Kasumi-1 (cell line): ENCODE measurements at places on chromosomes 12 and 14.

DNA sequence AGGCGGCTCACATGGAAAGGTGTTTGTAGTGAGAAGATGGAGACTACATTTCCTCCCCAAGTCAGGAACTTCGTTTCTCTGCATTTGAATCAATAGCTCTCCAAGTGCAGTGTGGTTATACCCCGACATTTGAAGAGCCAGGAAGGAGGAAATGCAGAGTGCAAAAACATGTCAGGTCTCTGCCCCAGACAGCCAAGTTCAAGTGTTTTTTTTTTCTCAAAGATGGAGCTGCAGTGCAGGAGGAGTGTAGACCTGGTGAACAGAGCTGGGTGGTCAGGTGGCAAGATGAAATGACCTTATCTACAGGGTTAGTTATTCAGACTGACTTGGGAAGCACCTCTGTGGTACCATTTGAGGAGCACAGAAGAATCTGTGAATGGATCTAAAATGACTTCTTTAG is 21.3 kb downstream of the MLXIP start:
- no peak for DNase-seq

GRCh38 chr12:77031745-77032144 is 33.6 kb downstream of the E2F7 start:
- DNase-seq = no peak

- no peak for DNase-seq
Observed at GRCh38 chr12:130162745-130163460, 639 bp downstream of the FZD10 start.

DNA sequence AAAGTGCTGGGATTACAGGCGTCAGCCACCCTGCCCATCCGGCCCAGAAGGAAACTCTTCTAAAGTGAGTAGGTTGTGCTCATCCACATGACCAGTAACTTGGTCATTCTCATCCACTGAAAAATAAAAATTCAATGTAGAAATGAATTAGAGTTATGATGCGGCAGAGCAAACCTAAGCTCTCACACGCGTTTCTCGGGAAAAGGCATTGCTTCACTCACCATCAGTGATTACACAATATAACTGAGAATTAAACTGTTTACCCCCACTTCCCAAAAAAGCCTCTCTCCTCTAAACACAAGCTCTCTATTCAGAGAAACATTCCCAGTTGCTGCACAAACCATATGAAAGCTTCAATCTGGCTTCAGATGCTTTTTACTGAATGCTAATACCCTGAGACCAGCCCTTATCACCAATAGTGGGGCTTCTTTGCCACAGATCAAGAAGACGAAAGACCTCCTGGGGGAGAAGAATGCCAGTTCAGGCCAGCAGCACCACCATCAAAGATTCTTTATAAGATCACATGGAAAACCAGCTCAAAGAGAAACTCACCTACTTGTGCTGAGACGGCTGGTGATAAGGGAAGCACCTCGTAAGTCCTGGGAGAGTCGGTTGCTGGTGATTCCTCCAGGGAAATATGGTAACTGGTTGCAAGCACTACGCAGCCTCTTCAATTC is 121.5 kb upstream of the SFSWAP start:
- no peak for DNase-seq

- DNase-seq = peak; percentile 51
Observed at GRCh38 chr12:94157981-94158411, 9.6 kb downstream of the PLXNC1 start.

GRCh38 chr12:64059685-64060084 is 162.4 kb downstream of the KICS2 start:
- DNase-seq = no peak

DNA sequence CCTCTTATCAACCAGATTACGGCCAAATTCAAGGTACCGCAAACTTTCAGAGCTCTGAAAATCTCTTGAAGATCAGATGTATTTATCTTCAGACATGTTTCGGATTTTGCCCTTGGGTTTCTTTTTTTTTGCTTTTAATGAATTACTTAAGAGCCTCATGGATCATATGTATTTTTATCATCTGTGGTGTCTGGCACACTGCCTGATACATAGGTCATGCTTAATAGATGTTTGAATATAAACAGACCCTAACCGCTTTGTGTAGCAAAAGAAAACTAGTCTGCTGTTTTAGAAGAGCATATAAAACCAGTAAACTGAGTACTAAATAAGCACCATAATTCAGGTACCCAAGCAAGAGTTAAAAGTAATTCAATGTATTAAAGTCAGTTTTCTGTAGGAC is 20.1 kb upstream of the TBK1 start:
- DNase-seq = no peak

DNA sequence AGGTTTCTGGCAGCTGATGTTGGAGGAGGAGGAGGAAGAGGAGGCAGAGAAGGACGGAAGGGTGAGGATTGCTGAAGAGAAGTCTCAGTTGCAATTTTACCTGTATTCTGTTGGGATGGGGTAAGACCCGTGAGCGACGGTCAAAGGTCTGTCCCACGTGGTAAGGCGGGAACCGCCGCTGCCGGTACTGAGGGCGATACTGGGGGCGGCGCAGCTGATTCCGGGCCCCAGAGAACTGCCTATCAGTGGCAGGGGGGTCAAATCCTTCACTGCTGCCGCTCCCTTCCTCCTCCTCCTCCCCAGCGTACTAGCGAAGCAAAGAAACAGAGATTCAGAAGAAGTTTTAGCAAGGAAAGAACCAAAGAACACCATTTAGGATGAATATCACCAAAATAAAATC is 13.3 kb downstream of the YBX3 start:
- no peak for DNase-seq

DNA sequence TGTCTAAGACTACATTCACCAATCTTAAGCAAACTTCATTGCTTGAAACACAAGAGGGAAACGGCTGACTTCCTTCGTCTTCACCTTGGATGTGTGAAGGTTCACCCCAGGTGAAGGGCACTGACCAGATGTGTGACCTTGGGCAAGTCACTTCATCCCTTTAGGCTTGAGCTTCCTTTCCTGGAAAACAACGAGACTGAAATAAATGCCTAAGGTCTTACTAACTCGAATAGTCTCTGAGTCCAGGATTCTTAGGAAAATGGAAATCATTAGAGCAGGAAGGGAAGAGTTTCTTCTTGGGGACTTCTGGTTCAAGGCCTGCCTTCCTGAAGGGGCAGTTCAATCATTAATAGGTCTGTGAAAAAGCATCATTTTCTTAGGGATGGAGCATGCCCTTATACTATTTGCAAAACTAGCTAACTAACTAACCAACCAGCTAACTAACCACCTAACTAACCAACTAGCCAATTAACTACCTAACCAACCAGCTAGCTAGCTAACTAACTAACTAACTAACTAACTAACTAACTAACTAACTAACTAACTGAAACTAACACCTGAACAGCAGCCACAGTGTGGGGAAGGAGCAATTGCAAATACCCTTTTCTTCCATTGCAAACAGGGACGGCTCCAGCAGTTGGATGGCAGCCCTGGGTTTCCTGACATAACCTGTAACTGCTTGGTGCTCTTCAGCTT is 31.5 kb upstream of the EMP1 start:
- no peak for DNase-seq

- no peak for DNase-seq
Observed at GRCh38 chr12:27828196-27828595, 48.2 kb upstream of the MANSC4 start.

DNA sequence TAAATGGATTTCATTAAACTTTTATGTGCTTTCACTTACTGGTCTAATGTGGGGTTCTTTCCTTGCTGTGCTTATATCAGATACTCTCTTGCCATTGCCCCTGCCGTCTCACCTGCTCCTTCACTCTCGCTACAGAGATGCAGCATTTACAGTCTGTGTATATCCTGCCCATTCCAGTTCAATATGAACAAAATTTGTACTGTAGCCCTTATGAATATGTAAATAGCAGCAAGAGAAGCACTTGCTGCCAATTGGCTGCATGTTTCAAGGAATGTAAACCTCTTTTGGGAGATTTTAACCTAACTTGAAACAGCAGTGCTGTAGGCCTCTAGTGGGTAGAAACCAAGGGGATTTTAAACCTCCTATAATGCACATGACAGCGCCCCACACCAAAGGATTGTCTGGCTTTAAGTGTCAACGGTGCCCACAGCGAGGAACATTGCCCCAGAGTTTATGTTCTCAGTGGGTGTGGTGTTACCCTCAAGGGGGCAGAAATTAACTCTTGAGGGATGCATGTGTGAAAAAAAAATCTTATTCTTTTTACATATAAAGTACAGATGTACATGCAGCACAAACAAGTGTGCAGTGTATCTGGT is 19.1 kb downstream of the PCNX1 start:
- no peak for DNase-seq

- DNase-seq = no peak
Observed at GRCh38 chr14:59376686-59377085, 88.5 kb downstream of the GPR135 start.

GRCh38 chr12:95303476-95303875 is 85.9 kb downstream of the VEZT start:
- DNase-seq = no peak

DNA sequence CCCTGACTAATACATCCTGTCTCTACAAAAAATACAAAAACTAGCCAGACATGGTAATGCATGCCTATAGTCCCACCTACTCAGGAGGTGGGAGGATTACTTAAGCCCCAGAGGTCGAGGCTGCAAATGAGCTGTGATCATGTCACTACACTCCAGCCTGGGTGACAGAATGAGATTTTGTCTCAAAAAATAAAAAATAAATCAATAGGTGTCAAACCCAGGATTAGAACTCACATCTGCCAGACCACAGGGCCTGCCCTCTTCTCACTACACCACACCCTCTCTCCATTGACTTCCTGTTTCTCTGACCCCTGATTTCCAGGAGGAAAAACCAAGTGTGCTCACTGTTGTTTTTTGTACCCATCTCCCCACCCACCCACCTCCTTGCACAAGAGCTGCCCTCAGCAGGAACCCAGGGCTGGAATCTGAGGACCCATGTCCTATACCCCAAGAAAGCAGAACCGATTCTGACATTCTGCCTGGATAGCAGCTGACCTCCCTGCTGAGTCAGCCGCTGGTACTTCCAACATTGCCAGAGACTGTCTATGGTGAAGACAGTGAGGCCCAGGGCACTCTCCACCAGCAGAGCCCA is 6.2 kb downstream of the CMKLR1 start:
- no peak for DNase-seq

- no peak for DNase-seq
Observed at GRCh38 chr12:44224399-44225148, 388.7 kb downstream of the TMEM117 start.

- no peak for DNase-seq
Observed at GRCh38 chr14:52154992-52155650, 86.3 kb upstream of the NID2 start.

DNA sequence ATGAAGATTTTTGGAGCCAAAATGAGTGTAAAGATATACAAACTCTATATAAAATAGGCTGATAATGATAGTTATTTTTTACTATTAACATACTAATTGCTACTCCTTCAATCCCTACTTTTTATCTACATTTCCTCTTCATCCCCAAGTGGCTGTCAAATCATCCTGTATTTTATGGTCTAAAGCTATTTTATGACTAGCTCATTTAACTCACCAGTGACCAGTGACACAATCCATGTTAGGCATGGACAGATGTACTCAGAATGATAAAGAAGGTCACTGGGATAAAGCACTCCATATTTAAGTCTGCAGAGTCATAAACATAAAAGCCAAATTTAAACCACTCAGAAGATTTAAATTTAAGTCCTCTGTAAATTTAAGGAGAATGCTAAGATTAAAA is 183.0 kb downstream of the MED13L start:
- no peak for DNase-seq

DNA sequence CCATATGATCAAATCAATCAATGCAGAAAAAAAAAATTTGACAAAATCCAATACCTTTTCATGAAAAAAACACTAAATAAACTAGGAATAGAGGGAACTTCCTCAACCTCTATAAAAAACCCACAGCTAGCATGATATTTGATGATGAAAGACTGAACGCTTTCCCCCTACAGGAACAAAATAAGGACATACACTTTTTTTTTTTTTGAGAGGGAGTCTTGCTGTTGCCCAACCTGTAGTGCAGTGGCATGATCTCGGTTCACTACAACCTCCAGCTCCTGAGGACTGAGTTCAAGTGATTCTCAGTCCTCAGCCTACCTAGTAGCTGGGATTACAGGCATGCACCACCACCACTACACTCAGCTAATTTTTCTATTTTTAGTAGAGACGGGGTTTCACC is 17.9 kb upstream of the CAMKK2 start:
- DNase-seq = peak; percentile 55

DNA sequence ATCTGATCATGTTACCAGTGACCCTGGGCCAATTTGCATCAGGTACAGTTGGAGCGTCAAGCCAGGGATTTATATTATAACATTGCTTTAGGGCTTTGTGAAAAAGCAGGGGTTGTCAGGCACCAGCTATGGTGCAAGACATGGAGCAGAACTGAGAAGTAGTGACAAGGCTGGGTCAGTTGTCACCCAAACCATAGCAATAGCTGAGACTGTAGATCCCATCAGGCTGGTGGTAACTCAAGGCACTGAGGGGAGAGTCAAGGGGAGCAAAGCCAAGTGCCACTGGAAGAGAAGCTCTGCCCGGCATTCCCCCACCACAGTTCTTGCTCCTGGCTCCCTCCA is 16.9 kb downstream of the BCL2L14 start:
- DNase-seq = no peak

DNA sequence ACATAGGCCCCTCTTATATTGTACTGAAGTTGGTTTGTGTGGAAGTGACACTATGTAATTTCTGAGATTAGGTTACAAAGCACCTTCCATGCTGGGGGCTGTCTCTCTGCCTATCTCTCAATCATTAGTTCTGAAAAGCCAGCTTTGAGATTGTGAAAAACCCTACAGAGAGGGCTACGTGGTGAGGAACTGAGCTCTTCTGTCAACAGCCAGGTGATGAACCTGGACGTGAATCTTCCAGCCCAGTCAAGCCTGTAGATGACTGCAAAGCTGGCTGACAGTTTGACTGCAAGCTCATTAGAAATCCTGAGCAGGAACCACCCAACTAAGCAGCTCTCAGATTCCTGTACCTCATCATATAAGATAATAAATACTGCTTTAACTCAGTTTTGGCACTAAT is 36.3 kb upstream of the BBS10 start:
- DNase-seq = no peak

- DNase-seq = peak; percentile 11
Observed at GRCh38 chr12:117121441-117121840, 22.2 kb upstream of the TESC start.

DNA sequence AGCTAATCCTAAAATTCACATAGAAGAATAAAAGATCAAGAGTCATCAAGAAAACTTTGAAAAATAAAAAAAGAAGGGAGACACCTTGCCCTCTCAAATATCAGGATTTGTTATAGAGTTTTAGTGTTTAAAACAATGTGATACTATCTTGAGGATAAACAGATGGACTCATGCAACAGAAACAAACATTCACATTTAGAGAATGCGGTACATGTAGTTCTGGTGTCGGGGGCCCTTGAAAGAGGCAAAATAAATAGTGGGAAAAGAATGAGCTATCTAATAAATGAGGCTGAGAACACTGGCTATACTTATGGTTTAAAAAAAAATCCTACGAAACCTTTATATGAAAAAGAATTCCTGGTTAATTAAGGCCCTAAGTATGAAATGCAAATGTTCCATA is 127.7 kb downstream of the LLPH start:
- no peak for DNase-seq

- DNase-seq = peak; percentile 35
Observed at GRCh38 chr12:56634242-56634836, 4.2 kb upstream of the BAZ2A start.
